Stimulated activated CD8-positive, alpha-beta memory T cell treated with anti-CD3 and anti-CD28 coated beads, Interleukin-7, amount 100 ng/mL, for 1 hour (primary cell): ENCODE measurements at places on chromosomes 3 and 15.

DNA sequence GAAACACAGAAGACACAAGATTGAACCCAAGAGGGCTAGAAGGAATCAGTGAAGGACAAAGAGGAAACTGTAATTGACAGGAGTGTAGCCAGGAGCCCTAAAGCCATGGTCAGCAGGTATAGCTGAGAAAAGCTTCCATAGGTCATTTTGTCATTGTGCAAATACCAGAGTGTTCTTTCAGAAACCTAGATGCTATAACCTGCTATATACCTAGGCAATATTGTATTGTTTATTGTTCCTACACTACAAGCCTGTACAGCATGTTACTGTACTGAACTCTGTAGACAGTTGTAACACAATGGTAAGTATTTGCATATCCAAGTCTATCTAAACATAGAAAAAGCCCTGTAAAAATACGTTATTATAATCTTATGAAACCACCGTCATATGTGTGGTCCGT is 119.3 kb upstream of the LRRFIP2 start:
- no peak for DNase-seq

DNA sequence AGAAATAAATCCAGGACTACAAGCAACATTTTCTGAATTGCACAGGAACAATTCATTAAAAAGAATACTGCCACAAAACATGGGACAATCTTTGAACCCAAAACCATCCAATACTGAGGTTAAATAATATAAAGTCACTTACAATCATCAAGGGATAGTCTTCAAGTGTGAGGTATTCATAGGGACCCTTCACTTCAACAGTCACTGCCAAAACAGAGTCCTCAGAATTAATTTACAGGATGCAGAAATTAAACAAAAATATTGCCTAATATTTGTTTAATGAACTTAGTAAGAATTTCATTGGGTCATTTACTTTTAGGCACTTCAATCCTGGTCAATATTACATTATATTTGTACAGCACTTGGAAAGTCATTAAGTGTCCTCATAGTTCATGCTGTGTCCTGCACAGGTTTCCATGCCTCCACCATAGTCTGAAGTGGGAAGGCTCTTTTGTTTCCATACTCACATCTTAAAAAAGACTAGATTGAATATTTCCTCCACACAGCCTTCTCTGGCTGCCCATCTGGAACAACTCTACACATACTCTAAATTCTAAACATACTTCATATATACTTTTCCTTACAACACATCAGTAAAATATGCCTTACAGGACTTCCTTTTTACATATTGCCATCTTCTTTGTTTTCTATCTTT is 31.6 kb upstream of the VPS39 start:
- DNase-seq = no peak

GRCh38 chr3:143608966-143609365 is 239.3 kb downstream of the SLC9A9 start:
- no peak for DNase-seq

GRCh38 chr15:99554880-99555488 is 10.8 kb upstream of the MEF2A start:
- DNase-seq = no peak

- DNase-seq = no peak
These were observed 72.3 kb downstream of the XXYLT1 start for GRCh38 chr3:195198426-195199346.

DNA sequence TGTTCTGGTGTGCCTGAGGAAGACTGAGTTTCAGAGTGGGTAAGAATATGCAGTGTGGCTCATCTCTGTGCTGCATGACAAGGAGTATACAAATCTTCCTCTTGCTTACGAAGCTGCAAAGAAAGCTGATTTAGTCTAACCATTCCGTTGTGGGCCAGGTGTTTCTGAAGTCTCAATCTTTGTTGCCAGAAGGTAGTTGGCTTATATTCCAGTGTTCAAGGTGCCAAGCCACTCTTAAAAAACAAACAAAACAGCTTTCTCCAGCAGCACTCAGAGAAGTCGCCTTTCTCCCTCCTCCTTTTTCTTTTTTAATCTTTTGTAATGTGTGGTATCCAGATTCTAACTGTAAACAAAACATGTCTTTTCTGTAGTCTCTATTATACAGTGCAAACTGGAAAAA is 872.4 kb downstream of the NAALADL2 start:
- no peak for DNase-seq

GRCh38 chr3:196274585-196274984 is 12.9 kb downstream of the PCYT1A start:
- peak; percentile 18 for DNase-seq

GRCh38 chr3:149120051-149120972 is 9.1 kb upstream of the HPS3 start:
- no peak for DNase-seq

GRCh38 chr15:64247906-64248541 is 85.2 kb upstream of the PPIB start:
- DNase-seq = no peak

DNA sequence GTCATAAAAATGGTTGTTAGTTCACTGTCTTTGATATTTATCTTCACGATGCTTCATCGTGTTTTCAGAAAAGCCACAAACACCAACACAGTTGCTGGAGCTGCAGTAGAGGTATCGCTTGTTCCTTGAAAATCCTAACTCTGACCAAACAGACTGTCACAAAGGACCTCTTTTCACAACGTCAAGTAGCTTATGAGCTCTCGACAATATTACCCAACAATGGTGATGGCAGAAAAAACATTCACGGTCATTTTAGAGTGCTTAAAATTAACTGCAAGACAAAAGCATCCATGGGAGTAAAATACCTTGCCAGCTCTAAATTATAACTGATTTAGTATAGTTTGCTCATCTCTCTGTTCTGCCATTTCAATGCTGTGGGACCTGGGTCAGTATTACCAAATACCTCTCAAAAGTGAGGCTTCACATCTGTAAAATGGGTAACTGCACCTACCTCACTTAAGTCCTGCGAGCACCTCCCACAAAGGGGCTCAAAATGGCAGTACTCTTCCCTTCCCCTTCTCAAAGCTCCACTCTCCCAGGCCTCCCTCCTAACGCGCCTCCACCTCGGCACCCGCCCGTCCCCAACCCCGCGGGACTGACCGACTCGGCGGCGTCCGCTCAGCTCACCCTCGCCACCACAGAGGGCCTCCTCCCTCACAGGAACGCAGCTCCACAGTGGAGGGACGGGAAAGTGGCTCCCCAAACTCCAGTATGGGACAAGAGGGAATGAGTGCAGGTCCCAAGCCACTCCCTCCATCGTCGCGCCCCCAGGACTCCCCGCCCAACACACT is 546 bp downstream of the TRIM59 start:
- DNase-seq = peak; percentile 3

DNA sequence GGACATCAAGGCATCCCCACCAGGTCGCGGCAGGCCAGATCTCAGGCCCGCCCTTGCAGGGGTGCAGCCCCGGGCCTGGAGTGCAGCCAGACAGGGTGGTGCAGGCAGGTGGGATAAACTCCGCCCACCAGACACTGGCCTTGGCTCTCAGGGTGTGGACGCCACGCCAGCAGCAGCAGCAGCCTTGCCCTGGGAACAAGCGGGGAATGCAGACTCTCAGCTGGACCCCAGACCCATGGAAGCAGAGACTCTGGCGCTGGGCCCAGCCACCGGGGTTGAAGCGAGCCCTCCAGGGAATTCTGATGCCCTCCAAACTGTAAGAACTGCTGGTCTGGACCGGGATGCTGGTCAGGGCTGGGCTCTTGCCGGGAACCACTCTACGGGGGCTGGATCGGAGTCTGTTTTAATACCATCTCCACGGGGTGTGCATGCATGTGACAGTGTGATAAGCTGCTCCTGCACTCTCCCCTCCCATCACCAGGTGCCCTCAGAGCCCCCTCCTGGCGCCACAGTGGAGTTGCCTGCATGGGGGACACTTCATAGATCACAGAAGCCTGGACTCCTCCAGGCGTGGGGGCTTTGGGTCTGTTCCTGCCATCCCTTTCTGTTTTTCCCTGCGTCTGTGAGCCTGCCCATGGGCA is 142.7 kb downstream of the NSMCE3 start:
- no peak for DNase-seq

- DNase-seq = no peak
These were observed 48.7 kb upstream of the HACD2 start for GRCh38 chr3:123633530-123633929.

- no peak for DNase-seq
These were observed 1.0 kb downstream of the ANP32A start for GRCh38 chr15:68819495-68820294.

GRCh38 chr3:187889601-187890404 is 144.5 kb upstream of the BCL6 start:
- DNase-seq = no peak

GRCh38 chr3:67286586-67286985 is 288.5 kb downstream of the KBTBD8 start:
- no peak for DNase-seq

GRCh38 chr3:117633207-117633606 is 923.6 kb downstream of the TUSC7 start:
- no peak for DNase-seq

DNA sequence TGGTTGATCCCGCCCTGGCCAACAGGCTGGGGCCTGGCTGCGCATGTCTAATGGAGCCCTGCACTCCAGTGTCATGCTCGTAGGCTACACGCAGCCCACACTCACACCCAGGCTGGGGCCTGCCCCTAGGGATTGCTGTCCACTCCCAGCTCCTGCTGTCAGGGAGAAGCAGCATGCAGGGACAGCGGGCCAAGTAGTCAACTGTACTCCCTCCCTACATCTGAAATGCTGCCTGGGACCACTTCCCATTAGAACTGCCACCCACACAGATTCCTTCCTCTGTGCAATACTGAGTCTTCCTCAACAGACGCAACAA is 16.1 kb downstream of the ALS2CL start:
- no peak for DNase-seq

GRCh38 chr15:84862214-84862975 is 22.1 kb upstream of the SLC28A1 start:
- DNase-seq = no peak

GRCh38 chr3:54909191-54909590 is 18.7 kb downstream of the LRTM1 start:
- no peak for DNase-seq

DNA sequence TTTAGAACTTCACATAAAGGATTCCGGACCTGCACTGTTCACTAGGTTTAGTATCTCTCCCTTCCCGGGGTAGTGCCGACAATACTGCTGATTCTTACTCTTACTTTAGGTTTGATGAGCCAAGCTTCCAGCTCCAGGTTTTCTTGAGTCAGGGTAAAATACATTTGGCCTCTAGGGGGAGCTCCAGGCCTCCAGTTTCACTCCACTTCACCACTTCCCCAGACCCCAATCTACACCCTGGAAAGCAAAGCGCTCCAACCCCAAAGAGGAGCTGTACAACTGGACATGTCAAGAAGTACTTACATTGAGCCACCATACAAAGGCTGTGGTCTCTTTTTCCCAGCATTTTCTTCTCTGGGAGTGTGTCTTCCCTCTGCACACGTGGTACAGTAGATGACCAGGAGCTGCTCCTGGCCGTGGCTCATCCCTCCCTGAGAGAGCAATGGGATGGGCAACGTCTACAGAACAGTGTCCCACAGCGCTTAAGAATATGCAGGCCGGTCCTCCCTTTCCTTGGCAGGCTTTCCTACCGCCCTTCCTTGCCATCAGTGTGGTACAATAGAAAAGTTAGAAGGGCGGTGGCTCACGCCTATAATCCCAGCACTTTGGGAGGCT is 93.9 kb upstream of the CCDC80 start:
- peak; percentile 28 for DNase-seq

- no peak for DNase-seq
These were observed 18.6 kb downstream of the ATRIP start for GRCh38 chr3:48465237-48465530.

- no peak for DNase-seq
These were observed 252.1 kb upstream of the ST8SIA2 start for GRCh38 chr15:92141607-92142006.

- DNase-seq = no peak
These were observed 984 bp downstream of the FGF7 start for GRCh38 chr15:49423901-49424550.

GRCh38 chr15:59174835-59175831 is 31.5 kb upstream of the LDHAL6B start:
- no peak for DNase-seq

- DNase-seq = no peak
These were observed 90.7 kb downstream of the FILIP1L start for GRCh38 chr3:100023595-100023994.

DNA sequence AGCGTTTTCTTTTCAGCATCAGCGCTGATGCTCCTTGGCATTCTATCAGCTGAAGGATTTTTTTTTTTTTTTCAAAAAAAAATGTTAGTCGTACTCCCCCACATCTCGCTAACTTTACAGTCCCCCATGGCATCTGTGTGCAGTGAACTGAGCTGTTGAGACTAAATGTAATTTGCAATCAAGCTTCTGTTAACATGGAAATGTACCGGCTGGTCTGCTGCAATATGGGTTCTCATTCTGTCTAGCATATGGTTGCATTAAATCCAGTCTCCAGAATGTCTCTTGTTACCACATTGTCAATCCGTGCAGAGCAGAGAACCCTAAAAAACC is 32.2 kb upstream of the TPRG1 start:
- DNase-seq = no peak

DNA sequence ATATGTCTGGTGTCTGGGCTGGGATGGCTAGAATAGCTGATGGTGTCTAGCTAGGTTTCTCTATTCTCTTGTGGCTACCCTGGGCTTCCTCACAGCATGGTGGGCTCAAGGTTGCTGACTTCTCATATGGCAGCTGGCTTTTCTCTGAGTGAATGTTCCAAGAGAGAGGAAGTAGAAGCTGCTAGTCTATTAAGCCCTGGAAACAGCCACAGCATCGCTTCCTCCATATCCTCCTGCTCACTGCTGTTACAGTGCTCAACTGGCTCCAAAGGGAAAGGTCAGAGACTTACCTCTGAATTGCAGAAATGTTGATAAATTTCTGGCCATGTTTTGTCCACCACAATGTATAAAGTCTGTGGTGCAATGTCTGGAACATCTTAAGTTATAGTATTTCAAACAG is 299.9 kb upstream of the ADAMTS9 start:
- DNase-seq = no peak

- DNase-seq = no peak
These were observed 678.6 kb downstream of the MECOM start for GRCh38 chr3:168984872-168985271.

GRCh38 chr3:182979674-182980191 is 605 bp downstream of the DCUN1D1 start:
- DNase-seq = no peak

DNA sequence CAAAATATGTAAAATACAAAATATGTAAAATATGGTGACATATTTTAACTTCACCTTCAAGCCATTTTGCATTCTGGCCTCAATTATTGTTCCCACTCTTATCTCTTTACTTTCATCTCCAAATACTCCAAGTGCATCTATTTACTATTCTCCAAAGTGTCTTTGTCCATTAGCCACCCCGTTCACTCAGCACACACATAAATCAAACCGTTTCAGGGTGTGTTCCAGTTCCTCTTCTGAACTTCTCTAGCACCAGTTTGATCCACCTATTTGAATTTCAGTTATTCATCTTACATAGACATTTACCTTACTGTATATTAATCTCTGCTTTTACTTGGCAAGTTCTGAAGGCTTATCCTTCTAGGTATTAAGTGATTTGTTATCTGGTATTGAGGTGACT is 45.1 kb downstream of the SGO1 start:
- DNase-seq = no peak

- no peak for DNase-seq
These were observed 182.2 kb downstream of the WDR76 start for GRCh38 chr15:44009038-44009437.
